Thymus (tissue), 14 donors: ENCODE measurements at places on chromosomes 3 and 15.

GRCh38 chr3:185519021-185519420 lies 20.2 kb upstream of the TMEM41A start:
- no peak for DNase-seq

DNA sequence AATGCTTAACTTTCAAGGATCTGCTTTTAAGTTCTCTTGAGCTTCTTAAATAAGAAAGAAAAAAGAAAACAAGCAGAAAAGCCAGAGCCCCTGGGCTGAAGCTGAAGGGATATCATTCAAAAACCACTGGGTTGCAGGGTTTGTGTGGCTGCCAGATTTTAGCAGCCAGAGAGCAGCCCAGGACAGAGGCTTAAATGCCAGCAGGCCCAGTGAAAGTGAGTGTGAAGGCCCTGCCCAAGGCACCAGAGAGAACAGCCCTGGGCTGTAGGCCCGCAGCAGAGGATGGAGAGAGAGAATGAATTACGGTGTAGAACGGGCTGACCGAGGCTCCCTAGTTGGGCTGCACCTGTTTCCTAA lies 106.3 kb upstream of the BOC start:
- no peak for DNase-seq

- no peak for DNase-seq
Observed at GRCh38 chr3:65560133-65560532, 478.6 kb downstream of the MAGI1 start.

DNA sequence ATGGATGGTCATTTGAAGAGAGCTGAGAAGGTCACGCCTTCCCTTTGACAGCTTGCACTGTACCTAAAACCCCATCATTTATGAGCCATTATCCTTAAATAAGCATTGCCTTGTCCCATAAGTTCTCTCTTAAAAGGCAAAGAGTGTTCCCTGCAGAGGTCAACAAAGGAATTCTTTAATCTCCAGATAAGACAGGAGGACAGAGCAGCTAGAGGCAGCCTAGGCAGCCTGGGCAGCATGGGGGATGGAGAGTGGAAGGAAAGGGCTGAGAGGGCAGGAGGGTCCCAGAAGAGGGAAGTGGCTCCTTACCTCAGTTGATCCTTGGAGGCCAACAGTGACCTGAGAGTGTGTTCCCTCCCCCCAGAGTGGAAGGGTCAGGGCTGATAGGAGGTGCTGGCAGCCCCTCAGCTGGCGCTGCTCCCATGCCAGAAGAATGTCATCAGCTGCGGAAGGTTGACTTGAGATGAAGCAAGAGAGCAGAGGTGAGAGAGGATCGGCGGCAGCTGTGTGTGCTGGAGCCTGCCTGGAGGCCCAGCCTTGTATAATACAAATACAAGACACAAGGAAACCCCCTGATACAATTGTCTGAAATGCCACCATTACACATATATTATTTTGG lies 12.8 kb downstream of the KBTBD13 start:
- DNase-seq = no peak

GRCh38 chr3:127783166-127783565 lies 39.1 kb downstream of the MGLL start:
- no peak for DNase-seq

- DNase-seq = no peak
Observed at GRCh38 chr3:64141476-64141875, 83.8 kb downstream of the PRICKLE2 start.

- no peak for DNase-seq
Observed at GRCh38 chr15:25239471-25240345, 199.1 kb downstream of the UBE3A start.

GRCh38 chr15:69342460-69343076 lies 43.9 kb downstream of the PAQR5 start:
- DNase-seq = no peak

GRCh38 chr3:14768881-14769280 lies 49.9 kb upstream of the FGD5 start:
- DNase-seq = no peak

DNA sequence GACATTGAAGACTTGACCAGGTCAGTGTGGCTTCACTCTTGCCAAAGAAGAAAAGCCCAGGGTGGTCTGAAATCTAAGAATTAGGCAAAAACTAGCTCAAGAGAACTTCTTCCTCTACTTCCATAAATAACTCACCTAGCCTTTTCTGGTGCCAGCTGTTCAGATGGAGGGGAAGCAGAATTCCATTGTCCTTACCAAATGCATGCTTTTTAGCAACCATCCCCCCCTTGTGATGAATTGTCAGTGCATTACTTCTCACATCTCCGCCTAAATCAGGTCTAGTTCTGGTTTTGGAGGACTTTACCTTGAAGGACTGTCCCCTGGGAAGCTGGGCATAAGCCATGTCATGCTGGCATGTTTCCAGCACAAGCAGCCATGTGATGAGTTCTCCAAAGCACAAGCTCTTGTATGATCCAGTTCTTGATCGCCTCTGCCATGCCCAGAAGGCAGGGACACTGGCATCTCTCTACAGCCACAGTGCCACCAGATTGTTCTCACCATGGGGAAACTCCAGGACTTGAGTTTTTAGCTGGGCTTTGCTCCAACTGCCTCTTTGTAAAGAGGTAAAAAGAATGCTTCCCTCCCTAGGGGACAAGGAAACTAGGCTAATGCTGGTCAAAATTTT lies 96.4 kb upstream of the IL12A start:
- no peak for DNase-seq

GRCh38 chr3:141945726-141946485 lies 69.5 kb downstream of the ATP1B3 start:
- no peak for DNase-seq

DNA sequence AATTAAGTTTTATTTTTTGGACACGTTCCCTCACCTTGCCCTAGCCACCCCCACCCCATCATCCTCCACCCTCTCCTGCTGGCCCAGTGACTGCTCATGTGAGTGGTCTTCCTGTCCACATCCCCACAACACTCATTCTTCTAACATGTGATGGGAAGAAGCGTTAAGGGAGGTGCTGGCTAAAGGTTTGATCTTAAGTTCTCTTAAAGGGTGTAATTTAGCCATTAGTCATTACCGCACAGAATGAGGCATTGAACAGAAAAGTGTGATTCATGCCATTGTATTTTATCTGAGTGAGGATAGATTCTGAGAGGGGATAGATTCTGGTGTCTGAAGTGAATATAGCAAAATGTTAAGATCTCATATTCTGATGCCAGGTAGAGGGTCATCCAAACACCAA lies 272.9 kb upstream of the TPM1 start:
- no peak for DNase-seq

DNA sequence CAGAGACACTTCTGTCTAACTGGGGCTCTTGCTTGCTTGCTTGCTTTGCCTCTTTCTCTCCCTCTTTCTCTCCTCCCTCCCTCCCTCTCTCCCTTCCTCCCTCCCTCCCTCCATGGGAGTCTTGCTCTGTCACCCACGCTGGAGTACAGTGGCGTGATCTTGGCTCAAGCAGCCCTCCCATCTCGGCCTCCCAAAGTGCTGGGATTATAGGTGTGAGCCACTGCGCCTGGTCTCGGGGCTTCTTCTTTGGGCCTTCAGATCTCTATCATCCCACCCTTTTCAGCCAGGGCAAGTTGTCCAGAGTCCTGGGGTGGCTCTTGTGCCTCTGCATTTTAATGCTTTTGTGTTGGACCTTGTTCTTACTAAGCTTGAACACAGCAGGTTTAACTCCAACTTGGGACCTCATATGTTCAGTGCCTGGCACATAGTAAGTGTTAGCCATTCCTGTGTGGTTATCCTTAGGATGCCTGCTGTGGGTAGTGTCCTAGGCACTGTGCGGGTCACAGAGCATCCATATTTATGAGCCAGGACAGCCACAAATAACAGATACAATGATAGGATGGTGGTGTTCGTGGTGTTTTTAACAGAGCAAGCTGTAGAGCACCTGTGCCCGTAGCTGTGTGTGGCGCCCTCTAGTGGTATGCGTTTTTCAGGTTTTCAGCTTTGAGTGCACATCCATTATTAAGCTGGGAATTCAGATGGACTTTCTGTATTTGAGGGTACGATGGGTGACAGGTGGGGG lies 75.1 kb downstream of the CCK start:
- no peak for DNase-seq

GRCh38 chr15:27545494-27546255 lies 553.4 kb downstream of the OCA2 start:
- no peak for DNase-seq

DNA sequence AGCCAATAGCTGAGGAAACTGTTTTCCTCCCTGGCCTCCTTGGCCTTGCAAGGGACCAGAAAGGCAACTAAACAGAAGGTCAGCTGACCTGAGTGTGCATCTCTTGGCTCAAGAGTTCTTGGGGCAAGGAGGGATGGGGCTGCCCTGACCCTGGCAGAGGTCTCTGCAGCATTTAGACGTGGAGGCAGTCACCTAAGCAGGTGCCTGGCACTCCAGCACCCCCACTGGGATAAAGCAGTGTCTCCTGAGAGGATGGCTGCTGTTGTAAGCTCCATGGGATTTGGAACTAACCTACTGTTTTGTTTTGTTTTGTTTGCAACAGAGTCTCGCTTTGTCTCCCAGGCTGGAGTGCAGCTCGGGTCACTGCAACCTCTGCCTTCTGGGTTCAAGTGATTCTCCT lies 185.2 kb downstream of the TBC1D2B start:
- no peak for DNase-seq

DNA sequence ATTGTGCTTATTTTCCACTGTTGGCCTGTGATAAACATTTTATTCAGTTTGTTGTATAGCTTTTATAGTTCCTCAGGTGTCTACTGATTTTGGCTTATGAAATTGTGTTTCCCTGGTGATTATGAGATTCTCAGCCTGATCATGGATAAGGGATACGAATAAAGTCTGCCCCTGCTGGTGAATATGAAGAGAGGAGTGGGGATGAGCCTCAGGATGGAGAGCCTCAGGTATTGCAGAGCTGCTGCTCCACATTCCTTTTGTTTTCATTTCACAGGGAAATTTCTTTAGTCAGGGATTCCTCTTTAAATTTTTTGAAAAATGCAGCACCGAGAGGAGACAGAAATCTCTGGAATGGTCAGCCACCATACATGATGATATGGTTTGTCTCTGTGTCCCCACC lies 14.7 kb upstream of the RAB6B start:
- DNase-seq = no peak

DNA sequence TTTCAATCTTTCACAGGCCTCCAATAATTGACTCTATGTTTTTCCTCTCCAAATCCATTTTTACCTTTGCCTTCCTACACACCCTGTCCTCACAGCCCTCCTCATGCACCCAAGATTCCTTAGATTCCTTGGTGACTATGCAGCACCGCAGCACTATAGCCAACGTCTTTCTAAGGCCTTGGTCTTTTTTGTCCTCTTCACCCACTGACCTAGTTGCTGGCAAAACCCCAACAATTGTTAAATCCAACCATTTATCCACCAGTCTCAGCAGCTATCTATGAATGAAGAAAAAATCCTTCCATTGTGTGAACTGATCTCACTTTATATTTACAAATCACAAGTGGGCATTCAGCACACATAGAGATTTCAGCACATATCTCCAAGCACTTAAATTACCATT lies 203.9 kb downstream of the VGLL3 start:
- no peak for DNase-seq

GRCh38 chr3:119582178-119582577 lies 2.9 kb downstream of the ADPRH start:
- no peak for DNase-seq
